ENCODE measurements at places on chromosomes 11 and 22.
A peak's percentile ranks its signal among the peaks of the same experiment; 100 is the strongest.

DNA sequence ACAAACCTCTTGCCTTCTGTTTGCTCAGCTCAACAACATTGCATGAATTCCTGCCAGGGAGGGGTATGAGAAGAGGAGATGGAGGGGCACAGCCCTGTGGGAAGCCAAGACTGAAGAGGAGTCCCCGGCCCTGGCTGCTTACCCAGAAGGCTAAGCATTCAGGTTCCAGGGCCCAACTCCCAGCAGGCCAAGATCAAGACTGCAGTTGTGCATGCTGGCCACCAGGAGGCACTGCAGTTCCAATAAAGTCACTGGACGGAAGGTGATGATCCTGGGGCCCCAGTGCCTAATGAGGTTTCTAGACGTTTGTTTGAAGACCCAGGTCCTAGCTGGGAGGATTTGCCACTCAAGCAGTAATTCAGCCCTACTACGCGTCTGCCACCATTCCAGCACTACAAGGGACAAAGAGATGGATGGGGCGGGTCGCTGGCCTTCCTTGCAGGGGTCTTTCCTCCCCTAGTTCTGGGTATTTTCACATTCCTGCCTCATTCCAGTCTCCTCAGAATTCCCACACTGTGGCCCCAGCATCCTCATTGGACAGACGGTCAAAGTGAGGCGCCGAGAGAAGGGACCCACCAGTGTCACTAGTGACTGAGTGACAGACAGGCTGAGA is 23.6 kb downstream of the ALX4 start:
- peak; percentile 68 for DNase-seq

- DNase-seq, result no peak
Measured at GRCh38 chr22:27262361-27262760, 539.2 kb downstream of the MN1 start.

DNA sequence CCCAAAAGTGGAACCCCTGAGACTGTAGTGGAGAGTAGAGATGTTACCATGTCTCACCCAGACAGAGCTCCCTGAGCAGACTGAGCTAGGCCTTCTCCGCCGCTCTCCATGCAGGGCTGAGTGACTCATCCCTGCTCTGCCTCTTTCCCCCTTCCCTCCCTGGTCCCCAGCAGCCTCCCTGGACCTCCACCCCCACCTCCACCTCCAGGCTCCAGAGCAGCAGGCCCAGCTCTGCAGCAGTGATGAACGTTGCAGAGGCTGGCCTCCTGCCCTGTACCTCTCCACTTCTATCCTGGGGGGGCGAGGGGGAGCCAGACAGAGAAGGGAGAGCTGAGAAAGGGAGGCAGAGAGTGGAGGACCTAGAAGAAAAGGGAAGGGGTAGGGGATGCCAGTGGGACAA is 19.3 kb upstream of the ARAP1 start:
- no peak for DNase-seq

DNA sequence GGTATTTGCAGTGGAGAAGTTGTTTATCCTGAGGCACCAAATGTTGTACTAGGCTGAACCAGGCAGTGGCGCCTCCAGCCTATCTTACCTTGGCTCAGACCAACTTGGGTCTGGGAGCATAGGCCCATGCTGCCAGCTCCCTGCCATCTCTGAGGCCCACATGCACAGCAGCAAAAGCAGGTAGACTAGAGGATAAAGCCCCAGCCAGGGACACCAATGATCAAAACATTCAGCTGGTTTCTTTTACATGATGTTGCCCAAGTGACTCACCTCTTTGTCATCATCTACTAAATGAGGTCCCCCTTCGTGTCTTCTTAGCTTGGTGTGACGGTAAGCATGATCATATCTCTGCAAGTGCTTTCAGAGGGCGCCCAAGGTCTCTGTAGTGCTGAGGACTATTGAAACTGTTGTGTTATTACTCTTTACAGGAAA is 112.1 kb upstream of the DRD2 start:
- peak; percentile 50 for DNase-seq

GRCh38 chr22:34004058-34004457 is 83.8 kb upstream of the LARGE1 start:
- no peak for DNase-seq

DNA sequence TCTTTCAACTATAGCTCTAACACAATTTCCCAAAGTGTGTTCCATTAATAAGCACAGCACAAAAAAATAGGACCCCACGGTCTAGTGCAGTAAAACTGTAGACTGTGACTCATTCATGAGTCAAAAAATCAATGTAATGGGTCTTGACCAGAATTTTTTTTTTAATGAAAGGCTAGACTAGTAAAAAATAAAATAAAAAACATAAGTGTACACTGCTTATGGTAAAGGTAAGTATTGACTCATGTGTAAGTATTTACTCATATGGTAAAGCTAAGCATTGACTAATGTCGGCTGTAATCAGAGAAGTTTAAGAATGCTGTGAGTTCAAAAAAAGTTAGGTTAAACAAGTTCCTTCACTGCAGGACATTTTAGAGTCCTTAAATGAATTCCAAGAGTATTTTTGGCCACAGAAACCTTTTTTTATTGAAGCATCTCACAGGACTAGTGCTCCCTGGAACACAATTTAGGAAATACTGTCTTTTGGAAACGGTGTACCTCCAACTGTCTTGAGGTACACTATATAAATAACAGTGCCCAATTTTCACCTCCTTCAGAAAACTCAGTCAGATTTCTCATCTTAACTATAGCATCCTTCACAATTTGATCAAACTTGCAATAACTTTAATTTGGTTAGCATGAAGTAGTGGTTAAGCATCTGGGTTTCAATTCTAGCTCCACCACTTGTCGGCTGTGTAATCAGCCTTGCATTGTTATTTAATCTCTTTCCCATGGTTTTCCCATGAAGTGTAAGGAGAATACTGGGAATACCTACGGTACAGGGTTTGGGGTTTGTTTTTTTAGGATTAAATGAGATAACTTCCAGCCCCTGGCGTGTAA is 2.1 kb downstream of the CCDC73 start:
- no peak for DNase-seq

DNA sequence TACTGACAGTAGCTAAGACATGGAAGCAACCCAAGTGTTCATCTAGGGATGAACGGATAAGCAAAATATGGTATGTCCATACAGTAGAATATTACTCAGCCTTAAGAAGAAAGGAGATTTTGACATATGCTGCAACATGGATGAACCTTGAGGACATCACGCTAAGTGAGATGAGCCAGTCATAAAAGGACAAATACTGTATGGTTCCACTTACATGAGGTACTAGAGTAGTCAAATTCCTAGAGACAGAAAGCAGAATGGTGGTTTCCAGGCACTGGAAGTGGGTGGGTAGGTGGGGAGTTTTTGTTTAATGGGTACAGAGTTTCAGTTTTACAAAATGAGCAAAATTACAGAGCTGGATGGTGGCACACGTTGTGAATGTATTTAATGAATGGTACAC is 18.1 kb downstream of the CHST1 start:
- peak; percentile 7 for DNase-seq

GRCh38 chr11:36304351-36304750 is 8.3 kb downstream of the PRR5L start:
- DNase-seq, result no peak

- DNase-seq, result no peak
Measured at GRCh38 chr22:37135023-37135422, 14.7 kb downstream of the IL2RB start.

DNA sequence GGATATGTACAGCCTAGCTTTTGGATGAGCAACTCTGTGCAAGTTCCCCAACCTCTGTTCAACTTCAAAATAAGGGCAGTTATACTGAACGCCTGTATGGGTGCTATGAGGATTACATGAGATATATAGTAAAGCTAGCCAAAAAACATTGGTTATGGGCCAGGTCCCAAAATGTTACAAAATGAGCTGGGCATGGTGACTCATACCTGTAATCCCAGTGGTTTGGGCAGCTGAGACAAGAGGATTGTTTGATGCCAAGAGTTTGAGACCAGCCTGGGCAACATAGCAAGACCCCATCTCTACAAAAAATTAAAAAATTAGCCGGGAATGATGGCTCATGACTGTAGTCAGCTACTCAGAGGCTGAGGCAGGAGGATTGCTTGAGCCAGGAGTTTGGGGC is 118.4 kb downstream of the TEAD1 start:
- no peak for DNase-seq

GRCh38 chr11:64089493-64089892 is 53.8 kb downstream of the FLRT1 start:
- no peak for DNase-seq

DNA sequence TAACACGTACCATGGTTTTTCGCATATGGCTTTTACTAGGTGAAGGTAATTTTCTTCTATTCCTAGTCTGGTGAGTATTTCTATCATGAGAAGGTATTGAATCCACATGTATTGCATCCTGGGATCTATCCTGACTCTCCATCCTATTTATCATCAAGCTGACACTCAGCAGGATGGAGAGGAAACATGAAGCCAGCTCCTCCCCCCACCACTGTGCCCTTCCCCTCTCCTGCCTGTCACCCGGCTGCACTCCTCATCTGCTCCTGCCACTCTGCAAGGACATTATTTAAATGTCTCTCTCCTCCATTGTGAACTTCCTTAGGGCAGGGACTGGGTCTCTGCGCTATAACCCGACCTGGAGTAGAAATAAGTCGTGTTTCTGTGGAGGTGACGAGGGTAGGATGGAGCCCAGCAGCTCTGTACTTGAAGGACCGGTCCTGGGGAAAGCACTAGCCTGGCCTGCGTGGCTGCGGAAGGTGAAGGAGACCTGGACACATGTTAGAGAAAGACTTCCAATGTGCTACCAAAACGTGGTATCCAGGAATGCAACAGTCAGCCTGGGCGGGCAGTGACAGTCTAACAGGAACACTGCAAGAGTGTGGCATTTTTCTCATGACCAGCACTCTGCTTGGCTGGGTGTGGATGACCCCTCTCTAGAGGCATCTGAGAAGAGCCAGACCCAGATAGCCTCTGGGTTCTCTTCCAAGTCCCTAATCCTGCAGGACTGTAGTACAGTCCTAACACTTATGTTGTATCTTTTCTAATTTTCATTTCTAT is 111.2 kb downstream of the MICAL3 start:
- no peak for DNase-seq

GRCh38 chr11:2127482-2128129 is 11.6 kb downstream of the IGF2 start:
- no peak for DNase-seq

DNA sequence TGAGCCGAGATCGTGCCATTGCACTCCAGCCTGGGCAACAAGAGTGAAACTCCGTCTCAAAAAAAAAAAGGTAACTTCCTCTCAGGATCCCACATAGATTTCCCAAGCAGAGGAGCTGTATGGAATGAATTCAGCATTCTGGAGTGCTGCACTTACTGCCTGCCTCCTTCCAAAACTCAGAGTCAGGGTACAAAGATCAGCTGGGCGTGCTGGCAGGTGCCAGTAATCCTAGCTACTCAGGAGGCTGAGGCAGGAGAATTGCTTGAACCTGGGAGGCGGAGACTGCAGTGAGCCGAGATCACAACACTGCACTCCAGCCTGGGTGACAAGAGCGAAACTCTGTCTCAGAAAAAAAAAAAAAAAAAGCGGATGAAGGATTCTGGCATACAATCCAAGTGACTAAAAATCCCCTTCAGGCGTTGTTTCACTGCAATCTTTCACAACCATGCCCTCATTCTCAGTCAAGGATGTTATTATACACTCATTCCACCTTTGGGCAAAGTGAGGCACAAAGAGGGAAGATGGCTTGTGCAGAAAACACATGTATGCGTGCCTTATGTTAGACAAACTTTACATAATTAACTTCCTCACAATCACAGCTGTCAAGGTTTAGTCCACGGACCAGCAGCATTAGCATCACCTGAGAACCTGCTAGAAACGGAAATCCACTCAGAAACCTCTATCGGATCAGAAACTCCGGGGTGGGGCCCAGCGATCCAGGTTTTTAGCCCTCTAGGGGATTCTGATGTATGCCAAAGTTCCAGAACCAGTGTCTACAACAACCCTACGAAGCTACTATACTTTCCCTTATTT is 1.1 kb upstream of the NOL12 start:
- no peak for DNase-seq

DNA sequence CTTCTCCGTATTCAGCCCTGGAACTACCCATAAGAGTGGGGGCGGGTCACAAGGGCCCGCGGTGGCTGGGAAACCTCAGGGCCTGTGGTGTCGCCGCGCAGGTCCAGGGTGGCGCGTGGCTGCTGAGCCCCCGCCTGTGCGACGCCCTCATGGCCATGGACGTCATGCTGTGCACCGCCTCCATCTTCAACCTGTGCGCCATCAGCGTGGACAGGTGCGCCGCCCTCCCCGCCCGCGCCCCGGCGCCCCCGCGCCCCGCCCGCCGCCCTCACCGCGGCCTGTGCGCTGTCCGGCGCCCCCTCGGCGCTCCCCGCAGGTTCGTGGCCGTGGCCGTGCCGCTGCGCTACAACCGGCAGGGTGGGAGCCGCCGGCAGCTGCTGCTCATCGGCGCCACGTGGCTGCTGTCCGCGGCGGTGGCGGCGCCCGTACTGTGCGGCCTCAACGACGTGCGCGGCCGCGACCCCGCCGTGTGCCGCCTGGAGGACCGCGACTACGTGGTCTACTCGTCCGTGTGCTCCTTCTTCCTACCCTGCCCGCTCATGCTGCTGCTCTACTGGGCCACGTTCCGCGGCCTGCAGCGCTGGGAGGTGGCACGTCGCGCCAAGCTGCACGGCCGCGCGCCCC is 2.4 kb downstream of the DRD4 start:
- no peak for DNase-seq

- peak; percentile 44 for DNase-seq
Measured at GRCh38 chr11:47946682-47947559, 33.4 kb upstream of the PTPRJ start.

- DNase-seq, result no peak
Measured at GRCh38 chr22:43377548-43377895, 34.3 kb upstream of the MPPED1 start.

DNA sequence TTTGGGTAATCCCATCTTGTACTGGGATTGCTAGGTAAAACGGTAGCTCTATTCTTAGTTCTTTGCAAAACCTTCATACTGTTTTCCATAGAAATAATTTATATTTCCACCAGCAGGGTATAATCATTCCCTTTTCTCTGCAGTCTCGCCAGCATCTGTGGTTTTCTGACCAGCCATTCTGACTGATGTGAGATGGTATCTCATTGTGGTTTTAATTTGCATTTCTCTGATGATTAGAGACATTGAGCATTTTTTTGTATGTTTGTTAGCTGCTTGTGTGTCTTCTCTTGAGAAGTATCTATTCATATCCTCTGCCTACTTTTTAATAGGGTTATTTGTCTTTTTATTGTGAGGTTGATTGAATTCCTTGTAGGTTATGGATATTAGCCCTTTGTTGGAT is 220.9 kb downstream of the PGR start:
- DNase-seq, result no peak

- DNase-seq, result peak; percentile 29
Measured at GRCh38 chr11:116454020-116454645, 318.7 kb downstream of the BUD13 start.

- DNase-seq, result no peak
Measured at GRCh38 chr11:74154620-74155281, 16.1 kb downstream of the C2CD3 start.

DNA sequence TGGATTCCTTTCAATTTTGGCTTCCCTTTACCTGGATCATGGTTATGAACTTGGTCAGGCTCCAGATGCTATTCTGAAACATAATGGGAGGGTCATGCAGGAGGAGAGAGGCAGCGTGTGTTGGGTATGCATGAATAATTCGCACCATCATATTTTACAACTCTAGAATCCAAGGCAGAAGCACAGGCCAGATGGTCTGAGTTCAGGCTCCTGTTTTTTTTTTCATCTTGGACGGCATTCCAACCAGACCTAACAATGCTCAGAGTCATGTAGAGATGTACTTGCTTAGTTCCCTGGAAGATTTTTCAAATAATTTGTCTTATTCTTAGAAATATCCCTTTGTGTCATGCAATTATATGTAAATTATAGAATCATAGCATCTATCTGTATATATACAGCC is 393.5 kb downstream of the JRKL start:
- no peak for DNase-seq

All from activated T-cell treated with anti-CD3 and anti-CD28 coated beads, Interleukin-2, amount 50 U/mL, for 48 hours (primary cell).